ENCODE measurements at places on chromosomes 11 and 22.
A peak's percentile ranks its signal among the peaks of the same experiment; 100 is the strongest.

DNA sequence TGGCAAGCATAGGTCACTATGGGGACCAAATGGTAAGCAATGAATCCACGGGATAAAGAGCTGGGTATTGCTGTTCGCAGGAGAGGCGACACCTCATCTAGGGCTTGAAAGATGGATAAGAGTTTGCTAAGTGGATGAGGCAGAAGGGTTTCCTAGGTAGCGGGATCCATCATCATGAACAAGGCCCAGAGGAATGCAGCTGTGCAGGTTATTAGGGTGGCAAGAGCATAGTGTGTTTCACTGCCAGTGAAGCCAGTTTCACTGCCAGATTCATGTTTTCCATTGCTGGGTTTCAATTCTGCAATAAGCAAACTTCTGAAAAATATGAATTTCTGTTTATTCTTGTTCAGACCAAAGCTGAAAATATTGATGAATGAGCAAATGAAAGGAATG lies 27.2 kb downstream of the WEE1 start:
- DNase-seq = peak; percentile 78

DNA sequence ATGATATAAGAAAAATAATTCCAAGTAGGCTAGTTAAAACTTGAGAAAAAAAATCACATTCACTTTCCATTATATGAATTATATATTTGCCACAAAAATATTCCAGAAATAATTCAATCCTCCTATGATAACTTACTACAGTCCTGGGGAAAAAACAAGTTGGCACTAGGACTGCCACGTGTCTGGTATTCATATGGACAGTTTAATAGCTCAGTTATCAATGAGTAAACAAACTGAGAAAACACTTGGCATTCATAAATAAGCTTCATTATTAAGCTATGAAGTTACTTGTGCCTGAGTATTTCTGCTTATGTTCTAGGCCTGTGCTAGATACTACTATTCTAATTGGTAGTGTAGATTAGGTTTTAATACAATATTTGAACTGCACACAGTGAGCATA lies 22.5 kb upstream of the MAML2 start:
- DNase-seq = no peak

DNA sequence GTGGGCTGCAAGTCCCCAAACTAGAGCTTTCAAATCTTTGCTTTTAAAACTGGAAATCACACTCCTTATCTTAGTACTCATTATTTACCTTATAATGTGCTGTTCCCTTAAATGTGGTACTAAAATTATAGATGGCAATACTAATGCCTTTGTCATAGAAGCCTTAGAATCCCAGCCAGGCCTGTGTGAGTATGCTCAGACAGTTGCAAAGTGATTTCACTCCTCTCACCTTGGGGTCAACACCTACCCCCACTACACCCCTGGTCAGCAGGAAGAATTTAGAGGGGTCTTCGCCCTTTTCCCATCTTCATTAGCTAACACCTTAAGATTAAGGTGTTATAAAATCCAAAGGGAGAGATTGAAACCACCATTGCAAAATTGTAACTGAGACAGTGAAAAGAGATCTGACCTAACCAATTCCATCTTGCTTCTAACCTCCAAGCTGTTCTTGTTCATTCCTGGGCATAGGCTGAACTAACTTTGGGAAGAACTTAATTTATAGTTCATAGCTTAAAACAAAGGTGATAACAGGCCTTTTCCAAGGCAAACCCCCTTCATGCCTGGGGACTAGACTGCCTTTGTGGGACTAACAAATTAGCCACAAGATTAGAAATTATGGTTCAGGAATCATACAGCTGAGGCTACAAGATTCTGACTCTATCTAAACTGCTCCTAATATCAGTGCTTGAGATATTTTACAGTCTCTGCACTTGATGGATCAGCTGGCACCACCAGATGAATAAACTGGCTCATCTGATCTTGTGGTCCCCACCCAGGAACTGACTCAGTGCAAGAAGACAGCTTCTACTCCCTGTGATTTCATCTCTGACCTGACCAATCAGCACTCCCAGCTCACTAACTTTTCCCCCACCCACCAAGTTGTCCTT lies 10.4 kb upstream of the MRPL17 start:
- DNase-seq = peak; percentile 83

DNA sequence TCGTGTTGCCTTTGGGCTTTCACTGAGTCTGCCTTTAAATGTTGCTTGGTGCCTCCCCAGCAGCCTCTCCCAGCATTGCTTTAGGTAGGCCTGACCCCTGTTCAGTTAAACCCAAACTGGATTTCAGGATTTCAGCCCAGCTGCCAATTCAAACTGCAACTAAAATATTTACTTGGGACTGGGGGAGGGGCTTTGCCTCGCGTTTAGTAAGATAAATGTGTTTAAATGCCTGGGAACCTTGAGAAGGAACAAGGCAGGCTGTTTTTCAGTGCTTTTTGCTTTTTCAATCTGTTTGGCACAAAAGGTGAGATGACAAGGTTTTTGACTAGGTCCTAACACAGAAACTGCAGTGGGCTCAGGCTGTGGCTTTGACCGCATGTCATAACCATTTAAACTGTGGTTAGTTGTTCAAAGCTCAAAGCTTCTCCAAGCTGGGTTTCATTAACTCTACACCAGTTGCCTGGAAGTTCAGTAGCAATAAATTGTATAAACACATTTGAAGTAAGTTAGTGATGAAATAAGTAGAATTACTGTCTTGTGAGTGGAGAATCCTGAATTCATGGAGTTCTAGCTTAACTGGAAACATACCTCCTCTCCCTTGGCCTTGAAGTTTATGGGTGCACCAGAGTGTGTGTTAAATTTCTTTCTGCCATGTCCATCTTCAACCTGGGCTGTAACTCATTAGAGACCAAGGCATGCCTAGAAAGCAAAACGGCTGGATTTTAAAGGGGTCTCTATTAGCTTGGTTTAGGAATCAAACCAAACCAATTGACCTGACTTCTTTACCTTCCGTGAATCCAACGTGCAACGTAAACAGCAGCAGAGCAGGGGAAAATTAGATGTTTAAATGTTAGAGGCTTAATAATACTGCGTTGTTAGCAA lies 3.6 kb downstream of the PKNOX2 start:
- DNase-seq = no peak

DNA sequence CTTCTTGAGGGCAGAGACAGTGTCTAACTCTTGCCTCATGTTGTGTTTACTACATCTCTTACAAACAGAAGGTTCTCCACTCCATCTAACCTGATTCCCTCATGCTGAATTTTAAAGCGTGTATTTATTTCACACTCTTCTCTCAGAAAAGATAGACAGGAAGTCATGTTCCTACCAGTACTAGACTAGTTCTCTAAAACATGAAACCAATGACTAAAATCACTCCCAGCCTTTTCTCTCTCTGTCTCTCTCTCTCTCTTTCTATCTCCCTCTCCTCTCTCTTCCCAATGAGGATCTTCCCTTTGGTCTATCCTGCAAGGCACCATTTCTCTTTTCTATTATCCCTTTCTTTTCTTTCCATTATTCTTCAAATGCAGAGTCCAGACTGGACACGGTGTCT lies 391.9 kb upstream of the CADM1 start:
- DNase-seq = no peak

Measured in kidney tubule cell (primary cell).